ENCODE measurements at places on chromosomes 3 and 15.

DNA sequence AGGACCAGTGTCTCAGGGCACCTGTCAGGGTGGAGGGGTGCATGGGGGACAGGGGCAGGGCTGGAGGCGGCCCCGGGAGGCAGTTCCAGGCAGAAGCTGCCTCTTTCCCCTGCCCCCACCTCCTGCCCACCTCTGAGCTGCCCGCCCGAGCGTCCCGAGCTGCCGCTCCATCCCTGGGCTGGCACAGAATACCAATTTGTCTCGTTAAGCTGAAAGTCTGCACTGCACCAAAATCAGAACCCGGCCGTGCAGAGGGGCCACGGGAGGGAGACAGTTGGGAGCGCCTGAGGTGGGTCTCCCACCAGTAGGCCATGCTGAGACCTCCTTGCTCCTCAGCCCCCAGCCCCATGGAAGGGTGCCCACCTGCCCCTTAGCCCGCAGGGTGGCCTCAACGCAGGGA lies 1.3 kb upstream of the ATP2B2 start:
- no peak for DNase-seq

DNA sequence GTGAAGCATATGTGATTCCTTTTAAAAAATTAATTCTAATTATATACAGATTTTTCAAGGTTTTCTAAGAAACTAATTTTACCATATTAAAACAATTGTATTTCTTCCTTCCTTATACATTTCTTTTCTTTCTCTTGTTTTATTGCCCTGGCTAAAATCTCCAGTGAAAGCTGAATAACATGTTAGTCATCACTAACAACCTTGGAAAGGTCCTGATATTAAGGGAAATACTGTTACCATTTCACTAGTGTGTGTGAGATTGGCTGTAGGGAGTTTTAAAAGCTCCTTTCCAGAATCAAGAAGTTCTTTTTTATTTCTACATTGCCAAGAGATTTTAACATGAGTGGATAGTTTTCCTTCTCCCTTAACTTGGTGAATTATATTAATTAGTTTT lies 229.7 kb upstream of the EIF1B start:
- no peak for DNase-seq

- no peak for DNase-seq
Measured at GRCh38 chr15:39381517-39381916, 199.4 kb upstream of the THBS1 start.

GRCh38 chr3:29186982-29187725 lies 93.7 kb upstream of the RBMS3 start:
- no peak for DNase-seq

DNA sequence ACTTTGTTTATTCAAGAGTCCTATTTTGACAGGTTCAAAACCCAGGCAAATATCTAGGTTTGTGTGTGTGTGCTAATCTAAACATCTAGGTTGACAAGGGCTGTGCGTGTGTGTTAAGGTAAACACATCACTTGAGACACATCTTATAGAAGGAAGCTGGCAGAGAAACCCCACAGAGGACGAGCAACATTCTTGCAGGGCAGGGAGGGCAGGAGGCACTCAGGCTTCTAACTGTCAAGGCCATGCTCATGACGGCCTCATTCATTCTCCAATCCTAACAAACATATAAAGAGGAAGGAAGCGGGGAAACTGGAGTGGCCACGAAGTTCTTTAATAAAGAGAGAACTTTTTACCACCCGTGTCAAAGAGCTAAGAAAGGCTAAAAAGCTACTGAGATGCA lies 43.4 kb downstream of the SLCO2A1 start:
- no peak for DNase-seq

- no peak for DNase-seq
Measured at GRCh38 chr3:41190509-41191284, 8.6 kb upstream of the CTNNB1 start.

DNA sequence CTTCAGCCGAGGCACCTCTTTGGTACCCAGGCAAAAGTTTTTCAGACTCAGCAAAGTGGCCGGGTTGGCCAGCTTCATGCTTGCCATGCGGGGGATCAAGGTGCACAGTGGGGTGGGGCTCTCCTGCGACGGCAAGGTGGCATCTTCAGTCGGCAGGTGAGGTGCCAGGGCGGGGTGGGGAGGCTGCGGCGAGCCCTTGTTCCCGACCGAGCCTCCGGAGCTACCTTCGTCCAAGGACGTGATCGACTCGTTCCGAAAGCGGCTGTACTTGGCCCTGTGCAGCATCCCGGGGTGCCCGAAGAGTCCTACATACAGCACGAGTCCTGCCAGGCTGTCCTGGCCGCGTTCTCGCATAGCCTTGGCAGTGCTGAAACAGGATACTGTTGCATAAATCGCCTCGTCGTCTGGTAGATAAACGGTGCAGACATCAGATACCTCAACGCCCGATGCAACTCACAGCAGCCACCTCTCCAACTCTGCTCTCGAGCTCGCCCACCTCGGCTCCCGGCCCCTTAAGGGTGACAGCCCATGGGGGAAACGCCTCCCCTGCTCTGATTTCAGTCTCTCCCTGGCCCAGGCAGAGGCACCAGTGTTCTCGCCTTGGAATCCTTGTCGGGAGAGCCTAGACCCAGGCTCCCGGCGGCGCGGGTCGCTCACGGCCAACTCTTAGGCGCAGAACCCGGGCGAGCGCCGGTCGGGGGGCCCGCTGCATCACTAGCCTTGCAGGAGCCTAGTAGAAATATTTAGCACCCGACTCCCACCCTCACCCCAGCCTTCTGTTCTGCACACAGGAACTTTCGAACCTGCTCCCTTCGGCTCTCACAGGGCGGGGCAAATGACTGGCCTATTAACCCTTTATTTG lies 826 bp downstream of the SHC4 start:
- DNase-seq = no peak

DNA sequence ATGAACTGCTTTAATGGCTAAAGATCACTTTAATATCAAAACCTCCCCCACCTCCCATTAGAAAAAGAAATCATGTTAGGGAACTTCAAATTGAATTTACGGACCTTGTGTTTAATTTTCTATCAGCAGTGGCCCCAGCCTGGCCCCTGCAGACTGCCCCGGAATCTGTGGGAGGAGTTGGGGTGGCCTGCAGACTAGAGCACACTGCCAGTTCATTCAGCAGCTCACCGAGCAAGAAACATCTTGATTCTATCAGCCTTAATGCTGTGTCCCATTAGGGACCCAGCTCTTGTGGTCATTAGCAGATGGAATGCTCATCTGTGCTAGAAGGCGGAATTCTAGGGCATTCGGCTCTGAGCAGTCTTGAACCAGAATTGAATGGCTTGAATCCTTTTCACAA lies 54.2 kb downstream of the FLNB start:
- DNase-seq = no peak

DNA sequence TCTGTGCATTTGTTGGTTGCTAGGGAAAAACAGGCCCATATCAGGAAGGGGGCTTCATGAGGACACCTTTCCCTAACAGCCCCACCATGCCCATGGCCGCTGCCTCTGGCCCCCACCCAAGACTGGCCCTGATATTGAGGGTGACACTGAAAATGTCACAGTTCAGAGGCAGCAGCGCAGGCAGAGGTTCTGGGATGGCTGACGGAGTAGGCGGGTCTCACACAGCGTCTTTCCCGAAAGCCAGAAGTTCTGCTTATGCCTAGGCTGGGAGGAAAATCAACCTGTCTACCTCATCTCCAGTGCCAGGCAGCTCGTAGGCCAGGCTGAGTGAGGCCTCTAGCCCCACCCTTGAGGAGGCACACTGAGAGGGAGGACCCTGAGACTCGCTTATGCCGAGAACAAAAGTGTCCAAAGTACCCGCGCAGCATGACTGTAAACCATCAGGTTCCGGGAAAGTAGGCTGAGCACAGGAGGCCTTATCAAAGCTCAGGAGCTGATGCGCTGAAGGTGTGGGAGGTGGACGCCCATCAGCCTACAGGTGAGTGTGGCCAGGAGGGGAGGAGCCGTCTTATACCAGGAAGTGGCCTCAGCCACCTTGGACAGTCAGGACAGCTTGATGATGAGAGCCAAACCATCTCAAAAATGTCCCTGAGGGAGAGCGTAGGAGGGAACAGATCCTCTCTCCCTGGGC lies 27.5 kb downstream of the GRAMD2A start:
- no peak for DNase-seq

- peak; percentile 16 for DNase-seq
Measured at GRCh38 chr3:184812662-184813042, 686 bp downstream of the VPS8 start.

- no peak for DNase-seq
Measured at GRCh38 chr3:23748398-23749110, 57.2 kb upstream of the UBE2E1 start.

- DNase-seq = no peak
Measured at GRCh38 chr3:97699889-97700288, 64.7 kb upstream of the ARL6 start.

GRCh38 chr3:20546636-20547035 lies 360.6 kb upstream of the SGO1 start:
- DNase-seq = no peak

DNA sequence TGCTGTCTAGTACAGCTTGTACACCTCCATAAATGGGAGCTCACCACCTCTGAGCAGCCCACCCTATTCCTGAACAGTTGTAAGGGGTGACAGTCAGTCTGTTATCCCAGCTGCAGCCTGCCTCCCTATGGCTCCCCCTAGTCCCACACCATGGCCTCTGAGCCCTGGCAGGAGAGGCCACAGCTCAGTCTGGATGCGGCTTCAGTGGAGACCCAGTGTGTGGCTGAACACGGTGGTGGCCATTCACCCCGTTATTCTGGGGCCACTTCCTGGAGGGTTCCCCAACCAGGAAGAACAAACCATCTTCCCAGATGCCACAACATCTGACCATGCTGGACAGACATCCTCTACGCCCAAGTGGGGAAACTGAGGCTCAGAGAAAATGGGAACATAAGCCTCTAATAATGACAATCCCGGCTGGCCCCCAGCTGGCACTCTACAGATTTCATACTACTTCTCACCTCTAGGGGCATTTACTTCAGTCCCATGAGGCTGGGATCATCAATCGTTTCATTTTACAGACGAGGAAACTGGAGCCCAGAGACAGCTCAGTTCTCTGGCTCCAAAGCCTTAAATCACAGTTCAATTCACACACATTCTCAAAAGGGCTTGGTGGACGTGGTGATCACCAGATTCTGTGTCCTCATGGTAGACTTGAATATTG lies 9.2 kb upstream of the GRIP2 start:
- DNase-seq = no peak

DNA sequence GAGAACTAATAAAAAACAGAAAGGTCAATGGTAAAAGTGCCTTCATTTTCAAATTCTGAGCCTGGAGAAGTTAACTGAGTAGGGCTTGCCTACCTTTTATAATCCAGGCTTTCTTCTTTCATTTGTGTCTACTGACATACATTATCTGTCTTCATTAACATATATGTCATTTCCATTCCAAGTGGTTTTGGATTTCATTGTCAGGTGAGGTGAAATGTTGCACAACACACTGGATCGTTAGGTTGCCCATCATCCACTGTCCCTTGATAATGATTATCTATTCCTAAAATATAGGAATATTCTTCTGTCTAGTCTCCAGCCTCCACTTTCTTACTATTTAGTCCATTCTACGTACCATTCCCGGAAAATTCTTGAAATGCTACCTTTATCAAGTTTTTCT lies 55.0 kb upstream of the CP start:
- DNase-seq = no peak

- no peak for DNase-seq
Measured at GRCh38 chr3:99506-99905, 97.1 kb upstream of the CHL1 start.

GRCh38 chr3:16106050-16106449 lies 68.4 kb upstream of the GALNT15 start:
- no peak for DNase-seq

- no peak for DNase-seq
Measured at GRCh38 chr15:96887730-96888129, 557.2 kb downstream of the NR2F2 start.

GRCh38 chr3:161884830-161885229 lies 388.2 kb downstream of the OTOL1 start:
- DNase-seq = no peak

DNA sequence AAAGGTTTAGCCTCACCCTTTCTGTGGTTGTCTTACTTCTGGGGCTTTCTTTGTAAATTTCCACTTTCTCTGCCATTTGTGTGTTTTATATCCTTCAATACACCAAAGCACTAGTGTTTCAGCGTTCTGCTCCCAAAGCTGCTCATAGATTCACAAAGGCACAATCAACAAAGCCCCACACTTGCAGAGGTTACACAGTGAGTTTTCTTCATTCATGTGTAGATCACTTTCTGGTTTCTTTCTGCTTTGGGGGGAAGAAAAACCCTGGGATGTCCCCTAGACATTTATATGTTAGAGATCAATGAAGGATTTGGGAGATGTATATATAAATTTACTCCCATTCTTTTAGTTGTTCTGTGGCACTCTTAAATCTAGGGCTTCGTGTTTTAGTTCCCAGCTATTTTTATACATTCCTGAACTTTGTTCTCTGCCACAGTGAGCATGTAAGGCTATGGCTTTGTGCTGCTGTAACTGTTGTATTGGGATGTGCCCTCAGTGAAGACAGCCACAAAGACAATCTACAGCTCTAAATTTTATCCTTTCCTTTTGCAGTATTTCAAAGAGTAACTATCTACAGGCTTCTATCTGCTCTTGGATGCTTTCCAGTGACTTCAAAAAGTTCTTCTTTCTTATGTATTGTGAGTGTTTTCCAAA lies 636.5 kb downstream of the ZBBX start:
- no peak for DNase-seq

GRCh38 chr3:194718079-194718478 lies 32.4 kb downstream of the FAM43A start:
- no peak for DNase-seq

DNA sequence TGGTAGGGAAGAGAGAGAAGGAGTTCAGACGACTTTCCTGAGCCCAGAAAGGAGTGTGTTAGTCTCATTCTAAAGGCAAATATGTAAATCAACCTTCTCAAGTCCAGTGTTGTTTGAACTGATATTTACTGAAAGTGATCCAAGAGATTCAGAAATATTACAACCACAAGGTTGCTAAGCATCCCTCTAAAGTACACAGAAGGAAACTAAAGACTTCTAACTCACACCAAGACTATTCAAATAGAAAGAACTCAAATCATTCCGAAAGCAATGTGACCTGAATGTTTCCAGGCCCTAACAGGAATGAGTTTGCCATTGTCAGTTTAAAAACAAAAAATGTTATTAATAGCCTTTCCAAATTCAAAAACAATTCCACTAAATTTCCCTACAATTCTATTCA lies 56.9 kb upstream of the VGLL3 start:
- DNase-seq = no peak

DNA sequence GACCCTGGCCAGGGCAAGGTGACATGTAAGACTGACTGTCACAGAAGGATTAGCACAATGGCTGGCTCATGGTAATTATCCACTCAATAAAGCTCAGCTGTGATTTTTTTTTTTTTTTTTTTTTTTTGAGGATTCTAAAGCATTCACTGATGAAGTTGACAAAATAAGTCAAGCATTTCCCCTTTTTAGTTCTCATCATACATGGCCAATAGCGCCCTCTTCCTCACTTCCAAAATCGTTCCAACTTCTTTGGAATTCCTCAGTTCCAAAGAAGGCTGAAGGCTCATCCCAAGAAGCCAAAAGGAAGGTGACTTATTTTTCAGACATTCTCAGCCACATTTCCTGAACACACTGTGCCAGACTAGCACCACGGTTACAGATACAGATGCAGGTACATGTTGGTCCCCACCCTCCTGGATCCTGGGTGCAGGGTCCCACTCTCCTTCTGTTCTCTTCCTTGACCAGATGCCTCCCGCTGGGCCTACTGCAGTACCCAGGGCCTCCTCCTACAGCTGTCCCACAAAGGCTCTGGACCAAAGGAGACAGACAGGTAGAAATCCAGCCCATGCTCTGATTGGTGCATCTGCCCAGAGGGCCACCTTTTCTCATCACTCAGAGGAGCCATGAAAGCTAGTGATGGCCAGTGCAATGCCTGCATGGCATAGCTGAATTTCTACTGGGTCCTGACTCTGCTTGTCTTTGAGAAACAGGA lies 202.6 kb downstream of the UACA start:
- DNase-seq = no peak
